ENCODE measurements at places on chromosomes 4 and X. TPM values are rescaled to one million over a fixed set of nuclear protein-coding genes. Genes with fewer than 3 reads are reported as not detected.

Gene POLN
- 1.2 TPM for total RNA-seq

Gene TCEAL7
- 10.4 TPM for total RNA-seq

DNA sequence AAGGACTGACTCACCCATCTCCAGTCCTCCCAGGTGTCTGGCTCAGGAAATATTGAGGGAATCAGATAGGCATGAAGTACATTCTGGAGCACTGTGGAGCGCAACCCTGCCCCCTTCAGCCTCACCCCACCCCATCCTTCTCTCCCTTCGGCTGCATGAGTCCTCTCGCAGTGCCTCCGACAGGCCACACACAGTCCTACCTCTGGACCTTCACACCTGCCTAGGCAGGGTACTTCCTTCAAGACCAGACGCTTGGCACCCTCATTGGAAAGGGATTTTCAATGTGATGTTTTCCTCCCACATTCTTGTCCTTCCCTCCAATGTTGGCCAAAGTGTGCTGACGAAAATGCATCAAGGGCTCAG, 26.8 kb upstream of the PPP2R2C start:
- DNase-seq = peak; percentile 55

DNA sequence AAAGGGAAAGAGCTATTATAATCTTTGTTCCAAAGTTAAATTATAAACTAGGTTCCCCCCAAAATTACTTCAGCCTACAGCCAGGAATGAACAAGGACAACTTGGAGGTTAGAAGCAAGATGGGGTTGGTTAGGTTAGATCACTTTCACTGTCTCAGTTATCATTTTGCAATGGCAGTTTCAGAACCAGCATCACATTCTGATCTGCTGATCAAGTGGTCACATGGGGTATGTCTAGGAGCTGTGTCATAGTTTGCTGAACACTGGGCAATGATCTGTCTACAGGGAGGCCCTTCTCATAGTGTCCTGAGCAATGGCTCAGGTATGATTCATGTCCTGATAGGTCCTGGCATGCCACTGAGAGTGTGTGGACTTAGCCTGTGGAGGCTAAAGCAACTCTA, 41.6 kb upstream of the XIAP start:
- no peak for DNase-seq

DNA sequence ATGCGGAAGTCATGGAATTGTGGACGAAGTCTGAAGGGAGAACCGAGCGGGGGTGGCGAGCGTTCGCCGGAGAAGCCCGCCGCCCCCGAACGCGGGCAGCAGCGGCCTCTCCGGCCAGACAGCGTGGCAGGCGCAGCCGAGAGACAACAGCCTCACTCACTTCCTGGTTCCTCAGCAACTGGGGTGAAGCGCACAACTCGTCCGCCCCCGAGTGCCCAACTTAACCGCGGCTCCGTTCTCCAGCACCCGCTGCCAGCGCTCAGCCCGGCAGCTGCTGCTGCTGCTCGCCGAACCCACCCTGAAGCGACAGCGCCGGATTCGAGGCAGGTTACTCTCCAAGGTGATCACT, 68.0 kb downstream of the NOCT start:
- DNase-seq = peak; percentile 93

Gene STPG2
- total RNA-seq = not detected

DNA sequence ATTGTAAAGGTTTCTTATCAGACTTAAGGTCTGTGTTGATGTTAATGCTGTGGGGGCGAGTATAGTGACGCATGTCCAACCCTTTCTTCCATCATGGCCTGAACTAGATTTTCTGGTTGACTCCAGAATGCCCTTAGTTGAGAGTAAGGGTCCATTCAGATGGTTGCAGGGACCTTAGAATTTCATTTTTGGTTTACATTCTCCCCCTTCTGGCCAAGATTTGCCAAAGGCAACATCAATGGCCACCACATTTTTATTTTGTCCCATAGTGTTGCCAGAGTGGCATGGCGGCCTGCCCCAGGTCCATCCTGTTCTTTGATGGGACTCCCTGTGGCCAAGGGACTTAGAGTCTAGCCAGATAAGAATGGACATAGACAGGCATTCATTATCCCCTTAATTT, 368.5 kb downstream of the GPM6A start:
- no peak for DNase-seq

GRCh38 chr4:166252487-166253402, 379.7 kb downstream of the TLL1 start:
- no peak for DNase-seq

DNA sequence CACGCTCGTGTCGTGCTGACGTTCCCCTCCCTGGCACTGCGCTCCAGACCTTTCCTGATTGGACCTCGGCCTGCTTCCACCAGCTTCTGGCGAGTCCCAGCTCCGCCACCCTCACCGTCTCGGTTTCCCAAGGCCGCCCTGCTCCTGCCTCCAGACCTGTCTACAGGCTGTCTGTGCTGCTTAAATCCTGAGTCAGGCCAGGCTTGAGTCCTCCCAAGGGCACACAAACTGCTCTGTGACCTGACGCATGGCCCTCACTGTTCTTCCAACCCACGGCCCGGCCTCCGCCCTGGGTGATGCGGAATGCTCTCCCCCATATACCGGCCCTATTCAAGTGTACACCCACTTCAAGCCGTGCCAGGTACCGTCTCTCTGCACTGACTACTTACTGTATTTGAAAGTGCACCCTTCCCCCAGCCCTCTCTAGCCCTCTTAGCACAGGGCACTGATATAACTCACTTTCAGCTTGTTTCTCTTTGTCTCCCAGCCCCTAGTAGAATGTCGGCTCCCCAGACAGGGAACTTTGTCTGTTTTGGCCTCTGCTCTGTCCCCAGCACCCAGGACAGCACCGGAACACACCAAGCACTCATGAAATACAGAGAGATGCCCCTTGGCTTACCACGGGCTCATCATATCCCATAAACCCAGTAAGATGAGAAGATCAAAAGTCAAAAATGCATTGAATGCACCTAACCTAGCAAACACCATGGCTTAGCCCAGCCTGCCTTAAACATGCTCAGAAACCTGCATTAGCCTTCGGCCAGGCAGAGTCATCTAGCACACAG, 63.1 kb upstream of the AFAP1 start:
- no peak for DNase-seq

- no peak for DNase-seq
Observed at GRCh38 chr4:143337600-143338287, 1.1 kb downstream of the GAB1 start.

DNA sequence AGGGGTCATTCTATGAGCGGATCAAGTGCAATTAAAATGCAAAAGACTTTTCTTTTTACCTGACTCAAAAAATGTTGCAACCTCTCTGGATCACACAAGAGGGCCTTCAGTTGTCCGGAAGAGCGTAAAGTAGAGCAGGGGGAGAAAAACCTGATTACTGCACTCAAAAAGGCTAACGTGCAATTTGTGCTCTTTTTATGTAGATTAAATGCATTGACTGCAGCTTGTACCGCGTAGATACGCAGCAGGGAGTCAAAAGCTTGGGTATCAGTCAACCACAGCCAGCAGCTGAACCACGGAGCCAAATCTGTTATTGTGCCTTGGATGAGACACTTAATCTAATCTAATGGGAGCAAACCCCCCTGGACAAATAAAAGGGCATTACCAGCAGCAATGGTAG, 107.3 kb upstream of the RAI2 start:
- DNase-seq = no peak

Gene XPNPEP2
- total RNA-seq = 3.3 TPM

GRCh38 chr4:55303760-55304165, 42.3 kb upstream of the SRD5A3 start:
- no peak for DNase-seq

GRCh38 chrX:150465326-150465725, 102.2 kb downstream of the MAMLD1 start:
- DNase-seq = no peak

Gene HMGN5
- total RNA-seq = 2.1 TPM

Gene NXF2
- not detected for total RNA-seq

DNA sequence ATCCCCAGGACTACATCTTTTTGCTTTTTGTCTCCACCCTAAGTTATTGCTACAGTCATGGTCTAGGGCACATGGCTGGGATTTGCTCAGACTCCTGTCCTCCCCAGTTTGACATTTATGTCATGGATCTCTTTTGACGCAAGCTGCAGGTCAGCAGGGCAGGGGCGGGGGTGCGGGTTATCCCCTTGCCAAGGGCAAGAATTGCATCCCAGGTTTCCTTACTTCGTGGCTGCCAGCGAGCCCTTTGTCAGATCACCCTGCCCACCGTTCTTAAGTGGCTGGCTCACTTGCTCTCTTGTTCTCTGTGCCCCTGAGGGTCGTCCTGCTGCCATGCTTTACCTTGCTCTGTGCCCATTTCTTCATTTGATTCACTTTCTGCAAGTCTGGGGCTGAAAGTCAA, 21.1 kb upstream of the UBA1 start:
- DNase-seq = no peak

Gene BGN
- total RNA-seq = 77.8 TPM

GRCh38 chr4:17165286-17165685, 266.8 kb upstream of the LDB2 start:
- DNase-seq = no peak

Data from esophagus muscularis mucosa (tissue), 4 donors.